ENCODE measurements at places on chromosomes 4 and X.

- no peak for DNase-seq
Measured at GRCh38 chrX:56789518-56790070, 60.6 kb downstream of the NBDY start.

GRCh38 chr4:184868623-184869022 is 42.9 kb upstream of the ACSL1 start:
- no peak for DNase-seq

DNA sequence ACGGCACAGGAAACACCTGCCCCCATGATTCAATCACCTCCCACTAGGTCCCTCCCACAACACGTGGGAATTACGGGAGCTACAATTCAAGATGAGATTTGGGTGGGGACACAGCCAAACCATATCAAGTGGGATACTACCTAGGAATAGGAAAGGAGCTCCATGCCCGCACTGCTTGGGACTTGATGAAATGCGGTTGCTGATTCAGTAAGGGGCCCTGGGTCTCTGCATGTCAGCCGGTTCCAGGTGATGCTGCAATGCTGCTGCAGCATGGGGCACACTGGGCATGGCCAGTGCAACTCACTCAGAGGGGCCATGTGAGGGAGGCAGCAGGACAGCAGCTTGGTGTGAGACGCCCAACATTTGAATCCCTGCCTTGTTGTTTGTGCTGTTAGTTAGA is 34.0 kb upstream of the MSX1 start:
- DNase-seq: no peak

- DNase-seq: no peak
Measured at GRCh38 chr4:55386840-55387239, 8.9 kb upstream of the TMEM165 start.

- no peak for DNase-seq
Measured at GRCh38 chrX:49278081-49278480, 8.5 kb downstream of the PPP1R3F start.

- no peak for DNase-seq
Measured at GRCh38 chrX:154530286-154530685, 14.3 kb upstream of the FAM3A start.

- no peak for DNase-seq
Measured at GRCh38 chr4:128337863-128338262, 50.2 kb upstream of the PGRMC2 start.

DNA sequence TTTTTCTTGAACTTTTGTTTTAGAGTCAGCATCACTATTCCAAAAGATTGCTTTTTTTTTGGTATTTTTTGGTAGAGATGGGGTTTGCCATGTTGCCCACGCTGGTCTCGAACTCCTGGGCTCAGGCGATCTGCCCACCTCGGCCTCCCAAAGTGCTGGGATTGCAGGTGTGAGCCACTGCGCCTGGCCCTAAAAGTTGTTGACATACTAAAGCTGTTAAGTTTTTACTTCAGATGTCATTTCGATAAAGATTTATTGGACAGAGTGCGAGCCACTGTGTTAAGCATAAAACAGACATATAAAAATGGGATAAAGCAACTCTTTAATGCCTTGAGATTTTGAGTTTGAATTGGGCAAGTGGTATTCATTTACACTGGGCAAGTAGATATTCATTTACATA is 28.3 kb downstream of the USO1 start:
- no peak for DNase-seq

DNA sequence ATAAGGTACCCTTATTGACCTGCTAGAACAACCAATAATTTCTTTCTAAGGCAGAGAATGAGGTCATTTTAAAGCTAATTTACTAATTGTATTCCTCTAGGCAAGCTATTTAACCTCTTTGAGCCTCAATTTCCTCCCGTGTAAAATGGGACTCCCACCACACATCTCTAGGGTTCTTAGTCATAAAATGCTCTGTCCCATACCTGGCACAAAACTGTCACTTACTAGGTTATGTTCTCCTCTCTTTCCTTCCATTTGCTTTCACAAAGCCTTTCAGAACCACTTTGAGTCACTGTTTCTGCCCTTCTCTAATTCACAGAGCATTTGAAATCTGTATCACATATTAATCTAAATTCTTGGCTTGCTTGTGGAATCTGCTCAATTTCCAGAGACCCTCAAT is 2.4 kb upstream of the GPR82 start:
- no peak for DNase-seq

DNA sequence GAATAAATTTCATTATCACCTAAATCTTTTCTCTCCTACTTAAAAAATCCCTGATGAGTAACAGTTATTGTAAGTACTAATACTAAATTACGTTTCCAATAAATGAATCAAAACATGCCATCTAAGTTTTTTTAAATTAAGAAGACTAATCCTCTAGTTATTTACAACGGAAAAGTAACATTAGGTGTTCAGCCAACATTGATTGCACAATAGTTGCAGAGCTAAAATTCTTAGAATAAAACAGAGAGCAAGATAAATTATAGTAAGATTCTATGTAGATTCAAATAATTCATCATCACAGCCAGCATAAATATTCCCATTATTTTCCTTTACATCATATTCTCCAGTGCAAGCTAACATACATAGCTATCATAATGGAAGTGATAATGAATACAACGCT is 139.2 kb downstream of the HDX start:
- DNase-seq: no peak

DNA sequence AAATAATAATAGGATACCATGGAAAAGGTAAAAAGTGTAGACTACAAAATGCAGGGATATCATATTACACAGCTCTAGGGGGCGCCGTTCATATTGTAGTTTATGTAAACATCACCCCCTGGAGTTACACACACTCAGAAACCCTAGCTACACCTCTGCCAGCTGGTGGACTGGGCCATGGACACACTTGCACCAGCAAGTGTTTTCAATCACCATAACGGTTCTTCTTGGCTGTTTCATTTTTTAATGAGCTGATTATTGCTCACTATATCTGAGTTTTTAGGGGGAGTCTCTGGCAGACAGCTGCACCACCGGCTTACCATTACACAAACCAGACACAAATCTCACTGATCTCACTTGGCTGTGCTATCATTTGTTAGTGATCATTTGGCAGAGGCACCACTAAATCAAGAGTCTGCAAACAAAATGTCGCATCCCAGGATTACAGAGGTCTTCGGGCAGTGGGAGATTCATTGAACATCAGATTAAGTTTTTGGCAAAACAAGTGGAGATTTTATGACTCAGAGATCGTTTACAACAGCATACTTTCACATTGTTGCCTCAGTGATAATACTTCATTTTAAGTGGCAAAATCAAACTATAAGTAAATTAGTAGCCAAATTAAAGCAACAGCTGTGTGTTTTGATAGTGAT is 185.7 kb downstream of the UNC5C start:
- DNase-seq: no peak

DNA sequence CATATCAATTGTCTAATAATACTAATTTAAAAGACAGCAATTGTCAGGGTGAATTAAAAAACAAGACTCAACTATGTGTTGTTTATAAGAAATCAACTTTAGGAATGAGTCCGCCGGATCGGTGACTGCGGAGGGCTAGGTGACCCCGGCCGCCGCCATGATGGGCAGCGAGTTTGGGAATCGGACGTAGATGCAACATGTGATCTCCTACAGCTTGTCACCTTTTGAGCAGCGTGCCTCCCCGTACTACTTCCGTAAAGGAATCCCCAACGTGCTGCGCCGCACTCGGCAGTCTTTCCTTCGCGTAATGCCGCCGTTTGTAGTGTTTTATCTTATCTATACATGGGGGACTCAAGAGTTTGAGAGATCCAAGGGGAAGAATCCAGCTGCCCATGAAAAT is 742.5 kb upstream of the PABPC4L start:
- DNase-seq: no peak

DNA sequence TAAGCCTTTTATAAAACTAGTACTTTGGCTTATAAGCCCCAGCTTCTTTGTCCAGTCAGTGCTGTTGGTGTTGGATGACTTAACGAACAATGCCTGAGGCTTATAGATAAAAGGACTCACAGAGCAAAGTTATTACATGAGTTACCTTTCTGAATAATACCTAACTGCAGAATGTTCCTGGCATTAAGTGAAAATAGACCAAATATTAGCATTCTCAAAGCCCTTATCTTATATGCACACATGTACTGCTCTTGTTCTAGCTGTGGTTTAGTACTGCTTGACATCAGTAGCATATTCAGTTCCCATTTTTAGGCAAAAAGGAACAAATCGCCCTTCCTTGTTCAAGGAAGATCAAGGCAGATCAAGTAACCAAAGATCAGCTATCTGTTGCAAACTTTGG is 131.6 kb downstream of the ZNF330 start:
- DNase-seq: no peak

Data from amniotic stem cell (primary cell).